CD4-positive, alpha-beta memory T cell (primary cell): ENCODE measurements at places on chromosomes 1 and 21. TPM values are rescaled to one million over a fixed set of nuclear protein-coding genes. Genes with fewer than 3 reads are reported as not detected.

KRTAP25-1 gene
- not detected for polyA plus RNA-seq

CYB5RL gene
- 1.3 TPM for polyA plus RNA-seq

HMGN2 gene
- 681 TPM for polyA plus RNA-seq

PPM1J gene
- 0.13 TPM for polyA plus RNA-seq

PTPN22 gene
- 66.1 TPM for polyA plus RNA-seq

IGSF21 gene
- polyA plus RNA-seq = not detected

UBASH3A gene
- 43.1 TPM for polyA plus RNA-seq

ANKRD35 gene
- polyA plus RNA-seq = not detected

ARMH1 gene
- 30.4 TPM for polyA plus RNA-seq

DNA sequence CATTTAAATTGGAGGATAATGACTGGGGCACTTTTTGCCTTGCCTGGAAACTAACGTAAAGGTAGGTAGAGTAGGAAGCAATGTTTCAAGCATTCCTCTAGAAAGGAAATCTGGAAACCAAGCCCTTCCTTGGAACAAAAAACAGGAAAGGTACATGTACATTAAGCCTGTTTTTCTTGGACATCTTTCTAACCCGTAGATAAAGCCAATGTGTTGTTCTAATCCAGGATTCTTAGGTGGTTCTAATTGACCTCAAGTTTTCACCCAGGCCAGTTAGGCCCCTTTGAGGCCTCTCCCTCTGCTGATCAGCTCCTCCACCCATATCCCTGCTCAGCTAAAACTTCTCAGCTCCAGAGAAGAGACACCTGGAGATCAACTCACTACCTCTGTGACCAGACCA, 6.3 kb upstream of the DUSP23 start:
- DNase-seq = no peak

GRCh38 chr1:102833151-102833550, 275.2 kb downstream of the COL11A1 start:
- DNase-seq = no peak

GRCh38 chr1:230750986-230751625, 3.9 kb downstream of the CAPN9 start:
- DNase-seq = no peak

- DNase-seq = peak; percentile 13
Observed at GRCh38 chr1:61083013-61083806, 849 bp downstream of the NFIA start.

DNA sequence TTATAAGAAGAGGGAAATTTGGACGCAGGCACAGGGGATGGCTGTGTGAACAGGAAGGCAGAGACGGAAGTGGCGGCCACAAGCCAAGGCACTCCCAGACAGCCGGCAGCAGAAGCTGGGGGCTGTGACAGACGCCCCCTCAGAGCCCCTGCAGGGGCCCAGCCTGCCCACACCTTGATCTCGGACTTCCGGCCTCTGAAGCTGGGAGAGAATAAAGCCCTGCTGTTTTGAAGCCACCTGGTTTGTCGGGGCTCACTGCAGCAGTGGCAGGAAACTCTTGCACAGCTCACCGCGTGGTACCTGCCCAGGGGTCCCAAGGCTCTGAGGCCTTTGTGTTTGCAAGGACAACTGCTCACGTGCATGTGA, 13.7 kb downstream of the MEGF6 start:
- DNase-seq = peak; percentile 18

- DNase-seq = no peak
Observed at GRCh38 chr1:76335882-76336281, 261.3 kb downstream of the ST6GALNAC3 start.

DNA sequence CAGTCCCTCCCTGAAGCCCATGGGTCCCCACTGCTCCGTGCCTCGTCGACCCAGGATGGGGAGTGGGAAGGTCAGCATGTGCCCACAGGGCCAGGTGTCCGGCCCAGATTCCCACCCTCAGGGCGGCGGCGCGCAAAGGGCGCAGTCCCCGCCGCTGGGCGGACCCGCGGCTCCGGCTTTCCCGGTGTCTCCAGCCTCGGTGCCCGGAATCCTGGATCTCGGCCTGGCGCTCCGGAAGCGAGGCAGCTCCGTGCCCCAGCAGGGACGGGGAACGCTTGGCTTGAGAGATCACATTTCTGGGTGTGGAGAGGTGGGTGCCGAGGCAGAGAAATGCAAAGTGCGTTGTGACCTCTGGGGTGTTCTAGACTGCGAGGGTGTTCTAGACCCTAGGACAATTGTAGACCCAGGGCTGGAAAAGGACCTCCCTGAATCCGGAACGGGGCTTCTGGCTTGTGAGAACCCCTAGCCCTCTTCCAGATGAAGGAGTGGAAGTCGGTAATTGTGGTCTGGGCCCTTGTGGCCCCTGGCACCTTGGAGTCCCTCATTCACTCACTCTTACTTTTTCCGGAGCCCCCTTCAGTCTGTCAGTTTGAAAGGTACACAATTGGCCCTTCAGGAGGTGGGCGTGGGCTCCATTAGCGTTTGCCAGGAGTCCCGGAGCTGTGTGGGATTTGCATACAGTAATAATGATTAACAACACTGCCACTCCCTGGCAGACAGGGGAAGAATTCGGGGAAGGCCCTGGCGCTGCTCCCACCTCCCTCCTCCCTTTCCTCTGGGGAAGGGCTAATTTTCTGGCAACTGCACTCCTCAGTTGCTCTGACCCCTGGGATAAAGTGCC, 1.6 kb upstream of the KCND3 start:
- no peak for DNase-seq

DNA sequence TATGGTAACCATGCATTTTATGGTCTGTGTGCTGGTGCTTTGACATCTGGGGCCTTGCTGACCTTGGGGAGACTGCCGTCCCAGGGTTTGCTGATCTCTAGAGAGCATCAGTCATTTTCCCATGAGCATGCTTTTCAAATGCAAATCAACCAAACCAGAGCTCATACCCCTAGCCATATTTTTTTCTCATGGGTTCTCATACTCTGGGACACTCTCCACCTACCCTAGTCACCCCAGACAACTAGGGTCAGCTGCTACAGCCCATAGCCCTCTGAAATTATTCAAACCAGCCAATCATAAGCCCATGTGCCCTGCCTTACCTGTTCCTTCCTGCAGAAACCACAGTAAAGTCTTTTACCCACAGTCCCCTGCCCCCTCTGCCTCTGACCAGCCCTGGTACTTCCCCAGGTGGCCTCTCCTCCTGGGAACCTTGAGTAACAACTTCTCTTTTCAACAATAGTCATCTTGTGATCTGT, 132.0 kb downstream of the MAP3K21 start:
- no peak for DNase-seq

DNA sequence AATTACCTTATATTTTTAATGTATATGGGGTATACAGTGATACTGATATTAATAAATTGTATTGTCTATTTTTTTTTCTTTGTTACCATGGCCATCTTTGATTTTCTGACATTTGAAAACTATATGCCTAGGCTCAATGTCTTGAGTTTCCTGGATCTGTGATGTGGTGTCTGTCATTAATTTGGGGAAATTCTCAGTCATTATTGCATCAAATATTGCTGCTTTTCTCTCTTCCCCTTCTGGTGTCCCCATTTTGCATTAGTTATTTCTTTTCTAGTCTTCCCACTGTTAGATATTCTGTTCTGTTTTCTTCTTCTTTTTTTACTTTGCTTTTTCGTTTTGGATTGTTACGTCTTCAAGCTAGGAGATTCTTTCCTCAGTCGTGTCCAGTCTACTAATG, 33.8 kb downstream of the ZBTB40 start:
- no peak for DNase-seq

GRCh38 chr1:208069908-208070307, 159.0 kb upstream of the CD34 start:
- DNase-seq = no peak

DNA sequence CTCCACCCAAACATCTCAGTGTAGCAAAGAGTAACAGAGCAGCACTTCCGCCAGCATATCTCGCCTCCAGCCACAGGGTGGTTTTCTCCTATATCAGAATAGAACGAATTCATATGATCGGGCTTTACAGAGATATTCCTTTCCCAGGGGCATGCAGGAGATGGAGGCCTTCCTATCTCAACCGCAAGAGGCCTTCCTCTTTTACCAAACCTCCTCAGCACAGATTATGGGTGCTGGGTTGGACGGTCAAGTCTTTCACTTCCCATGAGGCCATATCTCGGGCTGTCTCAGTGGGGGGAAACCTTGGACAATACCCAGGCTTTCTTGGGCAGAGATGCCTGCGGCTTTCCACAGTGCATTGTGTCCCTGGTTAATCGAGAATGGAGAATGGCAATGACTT, 65.8 kb downstream of the OVGP1 start:
- DNase-seq = no peak

GRCh38 chr1:213127074-213127473, 76.0 kb downstream of the RPS6KC1 start:
- DNase-seq = no peak

DNA sequence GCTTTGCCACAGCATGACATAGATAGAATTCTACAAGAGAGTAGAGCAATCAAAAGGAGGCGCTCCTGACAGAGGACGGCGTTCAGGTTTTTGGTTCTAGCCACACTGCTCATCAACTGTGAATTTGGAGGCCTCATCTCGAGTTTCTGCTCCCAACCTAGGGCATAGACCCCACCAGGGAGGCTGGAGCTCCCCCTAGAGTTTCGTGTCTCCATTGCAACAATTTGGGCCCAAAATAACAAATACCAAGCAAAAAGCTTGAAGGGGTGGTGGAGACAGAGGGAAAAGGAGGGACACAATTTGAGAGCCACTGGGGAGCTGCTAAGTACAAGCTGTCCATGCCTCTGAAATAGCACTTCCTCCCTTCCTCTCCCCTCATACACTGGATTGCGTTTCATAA, 297.0 kb downstream of the GPATCH2 start:
- DNase-seq = no peak

- no peak for DNase-seq
Observed at GRCh38 chr1:99613716-99614115, 32.2 kb upstream of the PALMD start.

DNA sequence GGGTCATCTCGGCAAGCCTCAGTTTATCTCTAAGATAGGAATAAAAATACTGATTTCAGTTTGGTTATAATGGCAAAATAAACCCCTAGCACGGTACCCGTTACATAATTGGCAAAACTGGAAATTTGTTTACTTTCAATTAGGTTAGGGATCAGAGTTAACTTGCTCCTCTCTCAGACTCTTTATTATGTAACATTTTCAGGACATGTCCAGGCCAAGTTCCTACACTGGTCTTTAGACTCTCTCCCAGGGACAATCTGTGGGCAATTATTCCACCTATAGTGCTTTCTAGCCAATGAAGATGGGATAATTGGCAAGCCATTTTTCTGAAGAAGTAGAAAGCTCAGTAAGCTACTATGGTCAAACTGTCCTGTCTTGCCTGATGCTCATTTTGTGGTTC, 189.4 kb downstream of the NEK7 start:
- no peak for DNase-seq

GRCh38 chr1:234666761-234667160, 56.8 kb upstream of the IRF2BP2 start:
- no peak for DNase-seq

DNA sequence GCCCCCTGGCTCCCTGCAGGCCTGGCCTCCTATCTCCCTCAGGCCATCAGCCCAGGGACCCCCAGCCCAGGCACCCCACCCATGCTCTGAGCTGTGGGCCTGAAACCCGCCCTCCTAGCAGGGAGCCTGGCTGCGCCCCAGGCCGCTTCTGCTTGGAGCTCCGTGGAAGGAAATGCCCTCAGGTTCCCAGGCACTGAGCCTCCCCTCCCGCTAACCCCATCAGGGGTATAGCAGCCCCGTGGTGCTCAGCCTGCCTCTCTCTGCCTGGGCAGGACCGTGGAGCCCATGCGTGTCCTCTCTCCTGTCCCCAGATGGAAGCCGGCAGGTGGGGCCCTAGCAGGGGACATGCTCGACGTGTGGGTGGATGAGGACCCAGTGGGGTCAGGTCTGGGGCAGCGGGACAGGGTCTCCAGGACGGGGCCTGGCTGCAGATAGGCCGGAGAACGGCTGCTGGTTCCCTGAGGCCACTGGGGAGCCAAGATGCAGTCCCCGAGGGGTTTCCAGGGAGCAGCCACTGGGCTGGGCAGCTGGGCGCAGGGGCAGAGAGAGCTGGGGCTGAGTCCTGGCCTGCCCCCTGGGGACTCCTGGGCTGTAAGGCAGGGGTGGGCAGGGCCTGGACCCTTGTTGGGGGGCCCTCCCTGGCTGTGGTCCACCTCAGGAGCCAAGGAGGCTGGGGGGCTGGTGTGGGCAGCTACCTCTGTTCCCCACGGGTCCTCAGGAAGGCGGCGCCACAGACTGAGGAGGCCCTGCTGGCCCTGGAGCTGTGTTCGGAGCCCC, 75.5 kb downstream of the MORN1 start:
- DNase-seq = no peak

DNA sequence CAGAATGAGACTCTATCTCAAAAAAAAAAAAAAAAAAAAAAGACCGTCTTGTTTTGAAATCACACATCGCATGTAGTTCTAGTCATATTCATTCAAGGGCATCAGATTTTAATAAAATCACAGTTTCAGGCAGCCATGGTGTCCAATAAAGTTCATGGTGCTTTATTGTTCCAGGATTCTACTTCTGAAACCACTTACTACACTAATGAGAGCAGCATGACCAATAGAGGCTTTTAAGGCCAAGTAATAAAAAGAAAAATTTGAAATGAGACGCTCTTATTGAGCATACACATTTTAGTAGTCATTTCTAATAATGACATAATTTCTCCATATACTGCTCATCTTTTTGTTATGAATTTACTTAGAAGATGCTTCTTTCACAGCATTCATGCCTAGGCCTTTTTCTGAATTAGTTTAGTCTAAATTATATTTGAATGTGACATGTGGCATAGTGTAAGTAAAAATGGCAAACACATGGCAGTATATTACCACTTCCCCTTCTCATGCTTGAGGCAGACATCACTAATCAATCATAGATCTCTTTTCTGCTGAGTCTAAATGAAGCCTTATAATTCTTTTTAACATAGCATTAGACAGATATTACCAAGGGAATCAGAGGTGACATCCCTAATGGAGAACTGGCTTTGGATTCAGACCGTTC, 18.5 kb downstream of the NTMT2 start:
- no peak for DNase-seq

DNA sequence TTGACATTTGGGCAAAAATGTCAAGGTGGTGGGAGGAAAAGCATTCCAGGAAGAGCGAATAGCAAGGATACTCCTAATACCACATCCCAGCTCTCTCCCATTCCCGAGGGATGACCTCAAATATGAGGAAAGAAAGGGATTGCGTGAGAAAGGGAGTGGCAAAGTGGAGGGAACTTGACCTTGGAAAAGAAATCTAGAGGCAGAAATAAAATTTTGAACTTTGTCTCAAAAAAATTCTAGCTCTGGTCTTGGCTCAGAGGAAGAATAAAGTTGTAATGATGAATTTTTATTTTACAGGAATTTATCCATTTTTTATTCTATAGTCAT, 127.8 kb downstream of the TBX19 start:
- DNase-seq = no peak

- no peak for DNase-seq
Observed at GRCh38 chr1:97570691-97571090, 350.1 kb downstream of the DPYD start.

DNA sequence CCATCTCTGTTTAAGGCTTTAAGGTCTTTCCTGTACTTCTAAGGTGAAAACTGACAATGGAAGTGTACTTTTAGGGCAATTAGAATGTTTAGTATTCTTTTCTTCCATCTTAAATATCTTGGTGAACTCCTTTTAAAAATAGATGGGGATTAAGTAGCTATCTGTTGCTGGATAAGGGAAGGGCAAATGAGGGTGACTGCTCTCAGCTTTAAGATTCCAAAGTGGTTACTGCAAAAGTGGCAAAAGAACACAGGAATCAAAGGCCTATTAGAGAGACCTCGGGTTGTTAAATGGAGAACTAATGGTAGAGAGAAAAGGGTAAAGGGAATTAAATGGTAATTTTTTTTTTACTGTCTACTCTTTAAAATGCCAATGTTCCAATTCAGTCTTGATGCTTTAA, 774.1 kb upstream of the B3GALT2 start:
- DNase-seq = no peak

- DNase-seq = no peak
Observed at GRCh38 chr1:110477041-110477440, 26.1 kb downstream of the PROK1 start.
